ENCODE measurements at places on chromosomes 2 and 18.

DNA sequence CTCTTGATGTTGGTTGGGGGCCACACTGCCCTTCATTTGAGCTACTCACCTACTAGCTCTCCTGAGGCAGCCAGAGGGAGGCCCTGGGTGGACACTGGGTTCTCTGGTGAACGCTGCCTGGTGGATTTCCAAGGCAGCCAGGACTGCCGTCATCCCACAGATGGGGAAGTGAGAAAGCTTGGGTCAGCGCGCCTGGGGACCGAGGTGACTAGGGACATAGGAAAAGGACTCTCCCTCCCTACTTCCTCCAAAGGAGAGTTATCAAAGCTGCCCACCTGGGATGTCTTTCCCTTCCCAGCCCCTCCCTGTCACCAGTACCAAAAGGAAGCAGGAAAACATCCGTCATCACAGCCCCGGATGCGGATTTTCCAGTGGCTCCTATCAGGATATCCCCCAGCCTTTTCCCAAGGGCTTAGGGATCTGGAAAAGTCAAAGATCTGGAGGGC lies 3.8 kb upstream of the SEMA4C start:
- no peak for DNase-seq

DNA sequence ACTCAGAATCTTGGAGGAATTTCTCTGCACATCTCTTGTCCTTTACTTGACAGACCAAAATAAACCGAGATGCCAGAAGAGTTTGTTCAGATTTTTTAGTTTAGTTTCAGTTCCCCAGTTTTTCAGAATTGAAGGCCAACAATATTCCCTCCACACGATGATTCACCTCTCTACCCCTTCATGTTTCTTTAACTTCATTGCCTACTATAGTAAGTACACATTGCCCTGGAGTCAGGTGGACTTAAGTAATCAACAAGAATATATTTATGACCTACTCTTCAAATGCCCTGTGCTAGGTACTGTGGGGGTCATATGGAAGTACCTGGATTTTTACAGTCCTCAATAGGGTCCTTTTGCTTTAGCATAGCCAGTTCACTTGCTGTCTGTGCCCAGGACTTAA lies 79.6 kb upstream of the CTLA4 start:
- no peak for DNase-seq

- no peak for DNase-seq
Observed at GRCh38 chr18:59040770-59041148, 98.9 kb upstream of the SEC11C start.

DNA sequence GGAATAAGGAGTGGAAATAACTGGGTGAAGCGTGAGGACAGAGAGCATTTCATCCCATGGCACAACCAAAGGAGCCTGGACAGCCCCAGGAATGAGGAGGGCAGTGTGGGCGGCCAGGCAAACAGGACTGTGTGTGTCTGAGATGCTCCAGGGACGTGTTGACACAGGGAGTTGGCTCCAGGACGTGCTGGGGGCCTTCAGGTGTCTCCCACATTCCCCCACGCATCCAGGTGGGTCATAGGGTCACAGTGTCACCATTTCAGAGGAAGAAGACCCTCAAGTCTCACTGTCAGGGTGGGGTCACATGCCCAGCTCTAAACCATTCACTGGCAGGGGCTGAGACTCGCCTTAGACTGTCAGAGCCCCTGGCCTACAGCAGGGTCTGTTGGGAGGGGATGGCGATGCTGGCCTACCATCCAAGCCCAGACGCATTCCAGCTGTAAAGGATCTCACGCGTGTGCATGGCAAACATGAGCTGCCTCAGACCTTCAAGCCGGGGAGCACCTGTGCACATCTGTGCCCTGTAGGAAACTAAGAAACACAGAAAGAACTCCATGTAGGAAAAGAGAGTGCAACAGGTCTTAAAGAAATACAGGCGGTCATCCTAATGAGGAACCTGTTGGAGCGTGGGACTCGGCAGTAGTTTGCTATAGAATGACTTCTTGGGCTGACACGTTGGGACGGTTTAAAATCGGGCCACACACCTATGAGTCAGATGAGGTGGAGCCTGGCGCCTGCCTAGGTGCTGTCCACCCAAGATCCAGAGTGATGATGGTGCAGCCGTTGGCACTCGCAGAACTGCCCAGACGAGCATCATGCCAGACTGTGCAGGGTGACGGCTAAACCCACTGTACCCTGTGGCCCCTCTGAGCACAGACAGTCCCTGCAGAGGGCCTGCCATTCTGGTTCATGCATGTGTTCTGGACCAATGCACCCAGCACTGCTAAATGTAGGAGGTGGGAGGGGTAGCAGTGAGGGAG lies 17.3 kb downstream of the PARD6G start:
- DNase-seq, result no peak

DNA sequence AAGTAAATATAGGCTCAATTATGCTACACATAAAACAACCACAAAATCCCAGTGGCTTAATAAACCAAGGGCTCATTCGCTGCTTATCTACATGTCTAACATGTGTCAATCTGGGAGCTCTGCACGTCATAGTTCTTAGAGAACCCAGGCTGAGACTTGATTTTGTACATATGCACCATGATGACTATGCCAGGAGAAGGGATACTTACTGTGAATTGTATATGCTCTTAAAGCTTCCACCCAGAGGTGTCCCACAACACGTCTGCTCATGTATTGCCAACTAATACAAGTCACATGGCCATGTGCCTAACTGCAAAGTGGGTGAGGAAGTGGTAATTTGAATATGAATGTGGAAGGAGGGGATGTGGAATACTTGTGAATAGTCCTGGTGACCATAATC lies 262.1 kb downstream of the CPS1 start:
- DNase-seq, result no peak

- no peak for DNase-seq
Observed at GRCh38 chr2:69645921-69646320, 2.4 kb upstream of the AAK1 start.
